ENCODE measurements at places on chromosomes 1 and 21.
A peak's percentile ranks its signal among the peaks of the same experiment; 100 is the strongest.

- DNase-seq: no peak
Observed at GRCh38 chr1:156165083-156165482, 11.7 kb downstream of the SEMA4A start.

DNA sequence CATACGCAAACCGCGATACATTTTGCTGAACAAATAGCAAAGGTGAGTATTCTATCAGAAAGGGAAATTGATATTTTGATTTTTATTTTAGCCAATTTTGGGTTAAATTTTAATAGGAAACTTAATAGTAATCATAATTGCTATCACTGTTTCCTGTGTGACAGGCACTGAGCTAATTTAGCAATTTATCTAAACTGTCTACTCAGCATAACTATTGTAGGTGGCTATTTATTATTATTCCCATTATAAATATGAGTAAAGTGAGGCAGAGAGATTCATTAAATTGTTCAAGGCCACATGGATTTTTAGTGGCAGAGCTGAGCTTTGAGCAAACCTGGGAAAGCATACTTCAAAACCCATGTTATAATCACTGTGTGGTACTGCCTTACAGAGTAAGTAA, 21.1 kb downstream of the RTCA start:
- DNase-seq: no peak

DNA sequence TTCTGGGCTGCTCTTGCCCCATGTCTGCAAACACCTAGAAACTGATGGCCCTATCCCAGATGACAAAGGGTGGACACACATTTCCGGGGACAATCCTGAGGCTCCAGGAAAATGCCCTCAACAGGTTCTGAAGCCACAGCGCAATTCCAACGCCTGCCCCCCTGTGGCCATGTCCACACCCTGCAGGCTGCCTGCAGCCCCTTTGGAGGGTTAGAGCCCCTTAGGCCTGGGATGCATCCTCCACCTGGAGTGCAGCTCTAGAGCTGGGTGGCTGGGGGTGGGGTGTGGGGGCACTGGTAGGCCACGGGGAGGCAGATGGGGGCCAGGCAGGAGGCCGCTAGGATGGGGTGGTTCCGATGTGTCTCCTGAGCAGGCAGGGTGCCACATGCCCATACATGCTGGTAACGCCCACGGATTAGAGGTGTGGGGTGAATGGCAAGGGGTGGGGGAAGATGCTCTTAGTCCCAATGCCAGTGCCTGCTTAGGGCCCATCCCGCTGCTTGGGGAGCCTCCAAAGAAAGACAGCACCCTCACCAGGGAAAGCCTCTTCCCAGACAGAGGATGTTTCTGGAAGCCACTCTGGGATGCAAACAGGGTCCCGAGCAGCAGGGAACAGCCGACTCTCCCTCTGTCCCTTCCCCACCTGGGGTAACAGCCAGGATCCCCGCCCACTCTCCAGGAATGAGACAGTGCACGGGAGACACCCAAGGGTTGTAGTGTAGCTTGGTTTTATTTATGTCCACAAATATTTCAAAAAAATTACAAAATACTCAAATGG, 34.0 kb downstream of the SLC45A1 start:
- DNase-seq: no peak

GRCh38 chr1:28313702-28314546, 14.9 kb upstream of the MED18 start:
- DNase-seq: peak; percentile 95

GRCh38 chr1:2392686-2393085, 1.0 kb downstream of the RER1 start:
- no peak for DNase-seq

DNA sequence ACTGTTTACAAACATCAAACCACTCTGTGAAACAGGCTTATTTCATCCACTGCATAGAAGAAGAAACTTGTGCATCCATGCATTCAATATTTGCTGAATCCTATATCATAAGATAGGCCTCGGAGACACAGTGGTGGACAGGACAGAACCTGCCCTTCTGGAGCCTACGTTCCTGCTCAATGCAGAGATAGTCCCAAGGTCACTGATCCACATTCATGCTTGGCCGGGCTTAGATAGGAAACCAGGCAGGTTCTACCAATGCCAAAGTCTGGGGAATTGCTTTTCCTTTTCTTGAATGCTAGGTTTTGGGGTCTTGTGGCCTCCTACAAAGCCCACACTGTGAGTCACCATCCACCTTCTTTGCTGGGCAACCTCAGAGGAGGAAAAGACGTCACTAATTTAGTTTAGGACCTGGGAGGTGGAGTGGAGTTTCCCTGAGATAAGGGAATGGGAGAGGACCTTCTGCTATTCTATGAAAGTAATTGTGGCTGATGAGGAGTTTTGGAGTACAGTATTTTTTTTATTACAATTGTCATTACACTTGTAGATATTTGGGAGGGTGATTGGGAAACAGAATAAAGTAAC, 99.7 kb upstream of the CD34 start:
- DNase-seq: no peak

GRCh38 chr1:43493661-43494450, 36.8 kb upstream of the PTPRF start:
- no peak for DNase-seq

- no peak for DNase-seq
Observed at GRCh38 chr1:160346463-160346862, 3.3 kb downstream of the NCSTN start.

- no peak for DNase-seq
Observed at GRCh38 chr1:3539707-3540425, 71.4 kb downstream of the MEGF6 start.

DNA sequence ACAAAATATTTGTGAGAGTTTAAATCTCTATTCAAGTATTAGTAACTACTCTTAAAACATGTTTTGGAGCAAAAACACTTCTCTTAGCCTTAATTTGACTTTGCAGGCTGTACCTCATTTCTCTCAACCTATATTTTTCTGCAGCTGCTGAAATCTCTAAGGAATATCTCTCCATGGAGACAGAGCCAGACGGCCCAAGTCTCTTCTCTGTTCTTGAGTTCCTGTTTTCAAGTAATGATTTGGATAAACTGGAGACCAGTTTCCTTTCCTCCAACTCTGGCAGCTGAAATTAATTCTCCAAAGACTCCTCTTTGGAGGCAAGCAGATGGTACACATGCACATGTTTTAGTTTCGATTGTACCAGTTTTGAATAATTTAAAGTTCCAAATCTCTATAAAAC, 659.7 kb upstream of the NEGR1 start:
- no peak for DNase-seq

- DNase-seq: no peak
Observed at GRCh38 chr1:88897070-88897730, 5.8 kb upstream of the GTF2B start.

GRCh38 chr1:118692143-118692542, 296.0 kb downstream of the TBX15 start:
- peak; percentile 11 for DNase-seq

DNA sequence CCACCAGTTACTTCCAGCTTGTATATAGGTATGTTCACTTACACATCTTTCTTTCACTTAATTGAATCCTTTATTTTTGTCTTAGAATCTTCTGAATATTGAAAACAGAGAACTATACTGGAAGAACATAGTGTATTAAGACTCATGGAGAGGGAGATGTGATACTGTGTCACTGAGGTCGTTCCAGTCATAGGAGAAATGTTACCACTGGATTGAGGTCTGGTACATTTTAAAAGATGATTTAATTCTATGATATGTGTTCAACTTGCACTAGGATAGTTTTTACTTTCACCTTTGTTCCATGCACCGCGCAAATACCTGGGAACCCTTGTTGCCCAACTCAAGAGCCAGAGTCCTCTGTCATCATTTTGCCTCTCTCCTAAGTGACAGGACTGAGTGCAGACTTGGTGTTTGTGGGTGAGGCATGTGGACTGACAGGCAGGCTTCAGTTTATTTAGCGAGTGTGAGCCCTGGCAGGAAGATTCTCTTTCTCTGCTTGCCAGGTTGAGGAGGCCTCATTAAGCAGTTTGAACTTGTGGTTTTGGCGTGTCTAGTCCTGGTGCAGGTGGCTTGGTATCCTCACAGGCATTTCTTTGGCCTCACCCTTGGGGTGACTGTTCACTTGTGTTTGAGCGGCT, 63.7 kb downstream of the DYRK1A start:
- no peak for DNase-seq

GRCh38 chr1:72433591-72433990, 151.3 kb upstream of the NEGR1 start:
- no peak for DNase-seq

GRCh38 chr1:45848714-45849113, 45.3 kb downstream of the MAST2 start:
- no peak for DNase-seq

DNA sequence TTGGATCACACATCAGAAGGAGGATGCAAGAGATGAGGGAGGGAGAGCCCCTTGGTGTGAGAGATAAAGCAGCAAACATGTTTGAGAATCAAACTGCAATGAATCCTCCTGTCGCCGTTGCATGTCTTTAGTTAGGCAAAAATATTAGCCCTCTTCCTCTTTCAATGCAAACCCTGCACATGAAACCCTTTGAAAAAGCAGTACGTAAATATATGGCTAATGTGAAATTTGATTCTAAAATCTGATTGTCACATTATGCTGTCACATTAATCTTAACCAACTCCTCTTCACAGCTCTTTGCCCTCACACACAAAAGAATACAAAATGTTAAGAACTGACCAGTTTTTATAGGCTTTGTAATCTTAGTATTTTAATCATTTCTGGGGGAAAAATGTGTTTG, 63.4 kb downstream of the WDR64 start:
- no peak for DNase-seq

- DNase-seq: no peak
Observed at GRCh38 chr1:38334930-38335592, 288.5 kb upstream of the POU3F1 start.

DNA sequence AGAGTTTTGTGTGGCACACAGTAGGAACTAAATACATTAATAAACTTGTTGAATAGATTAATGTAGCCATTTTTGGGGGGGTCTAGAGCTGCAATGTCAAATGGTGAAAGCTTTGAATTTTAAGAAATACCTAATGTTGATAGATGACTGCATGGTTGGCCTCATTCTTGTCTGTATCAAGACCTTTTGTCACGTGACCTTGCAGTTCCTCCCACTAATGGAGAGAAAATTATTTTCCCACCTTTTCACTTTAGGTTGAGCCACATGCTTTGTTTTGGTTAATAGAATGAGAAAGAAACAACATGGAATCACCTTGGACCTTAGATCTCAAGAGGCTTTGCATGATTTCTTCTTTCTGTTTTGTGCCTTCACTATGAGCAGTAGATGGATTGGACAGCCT, 223.6 kb upstream of the DEPDC1 start:
- no peak for DNase-seq

DNA sequence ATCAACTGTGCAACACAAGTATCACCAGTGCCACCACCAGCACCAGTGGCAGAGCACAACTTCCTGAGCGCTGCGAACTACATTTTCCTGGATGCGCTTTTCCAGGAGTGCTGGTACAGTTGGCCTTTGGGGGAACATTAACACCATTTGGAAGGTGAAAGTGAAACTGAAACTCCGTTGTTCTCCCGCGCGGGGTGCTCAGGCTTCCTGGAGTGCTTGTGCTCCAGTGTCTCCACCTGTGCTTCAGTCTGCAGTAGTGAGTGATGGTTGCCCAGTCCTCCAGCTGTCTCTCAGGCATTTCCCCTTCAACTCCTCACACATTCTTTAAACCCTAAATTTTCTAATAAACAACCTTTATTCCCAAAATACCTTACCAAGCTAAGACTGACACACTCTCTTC, 187.8 kb downstream of the LRRIQ3 start:
- DNase-seq: no peak

- peak; percentile 88 for DNase-seq
Observed at GRCh38 chr1:204520834-204521709, 4.9 kb downstream of the MDM4 start.

- no peak for DNase-seq
Observed at GRCh38 chr1:5099558-5099957, 445.1 kb downstream of the AJAP1 start.

GRCh38 chr1:238177960-238178645, 287.4 kb upstream of the ZP4 start:
- no peak for DNase-seq

DNA sequence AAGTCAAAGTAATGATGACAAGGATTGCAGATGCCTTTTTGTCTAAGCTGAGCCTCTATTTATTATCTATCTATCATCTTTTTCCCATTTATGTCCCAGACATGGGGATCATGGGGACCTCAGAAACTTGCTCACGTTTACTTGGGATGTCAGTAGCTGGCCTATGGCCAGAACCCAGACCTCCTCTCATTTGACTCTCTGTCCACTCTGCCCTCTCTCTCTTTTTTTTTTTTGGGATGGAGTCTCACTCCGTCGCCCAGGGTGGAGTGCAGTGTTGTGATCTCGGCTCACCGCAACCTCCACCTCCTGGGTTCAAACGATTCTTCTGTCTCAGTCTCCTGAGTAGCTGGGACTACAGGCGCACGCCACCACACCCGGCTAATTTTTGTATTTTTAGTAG, 3.7 kb upstream of the ID3 start:
- DNase-seq: no peak

DNA sequence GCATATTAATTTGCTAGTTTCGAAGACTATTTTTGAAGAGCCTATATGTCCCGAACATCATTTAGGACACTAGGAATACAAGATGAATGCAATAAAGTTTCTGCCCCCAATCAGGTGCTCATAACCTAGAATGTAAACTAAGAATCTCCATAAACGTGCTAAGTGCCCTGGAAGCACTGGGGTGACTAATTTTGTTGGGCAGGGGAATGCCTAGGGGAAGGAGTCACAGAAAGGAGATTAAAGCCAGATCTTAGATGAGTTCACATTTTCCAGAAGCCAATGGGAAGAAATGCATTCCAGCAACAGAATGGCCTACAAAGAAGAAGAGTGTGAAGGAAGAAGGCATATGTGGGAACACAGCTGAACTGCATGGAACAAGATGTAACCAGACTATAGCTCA, 19.5 kb downstream of the SCYL3 start:
- DNase-seq: peak; percentile 36

DNA sequence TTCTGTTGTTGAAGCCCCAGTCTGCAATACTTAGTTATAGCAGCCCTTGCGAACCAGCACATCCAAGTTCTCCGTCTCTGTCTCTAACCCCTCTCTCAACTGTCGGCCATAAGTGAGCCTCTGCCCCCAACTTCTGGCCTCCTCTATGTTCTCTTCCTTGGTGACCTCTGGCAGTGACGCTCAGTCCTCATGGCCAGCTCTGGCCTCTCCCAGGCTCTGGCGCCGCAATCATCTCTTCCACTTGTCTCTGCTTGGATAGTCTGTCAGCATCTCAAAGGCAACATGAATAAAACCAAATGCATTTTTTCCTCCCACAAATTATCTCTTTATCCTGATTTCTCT, 8.4 kb upstream of the HLCS start:
- no peak for DNase-seq

DNA sequence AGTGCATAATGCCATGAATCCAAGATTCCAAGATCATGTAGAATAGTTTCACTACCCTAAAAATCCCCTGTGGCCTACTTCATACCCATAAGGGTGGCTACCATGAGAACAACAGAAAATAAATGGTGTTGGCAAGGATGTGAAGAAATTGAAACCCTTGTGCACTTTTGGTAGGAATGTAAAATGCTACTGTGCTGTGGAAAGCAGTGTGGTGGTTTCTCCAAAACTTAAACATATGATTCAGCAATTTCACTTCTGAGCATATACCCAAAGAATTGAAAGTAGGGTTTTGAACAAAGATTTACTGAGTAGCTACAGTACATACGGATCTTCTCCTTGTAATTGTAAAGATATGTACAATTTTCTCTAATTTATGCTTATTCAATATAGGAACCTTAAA, 16.0 kb downstream of the FNBP1L start:
- no peak for DNase-seq

Measured in renal cortical epithelial cell (primary cell).